ENCODE measurements at places on chromosomes 3 and 15. TPM values are rescaled to one million over a fixed set of nuclear protein-coding genes. Genes with fewer than 3 reads are reported as not detected.

The GP5 gene
- total RNA-seq = under 0.01 TPM

The GOLGA6L7 gene
- not detected for total RNA-seq

The SCN5A gene
- total RNA-seq = 0.35 TPM

The SPINT1 gene
- total RNA-seq = 0.58 TPM

The ZNF660 gene
- total RNA-seq = 1.3 TPM

The BMF gene
- 10.6 TPM for total RNA-seq

The CAMKV gene
- not detected for total RNA-seq

The AEN gene
- total RNA-seq = 17.9 TPM

The SV2B gene
- total RNA-seq = not detected

The IRAK2 gene
- total RNA-seq = 1.5 TPM

The CHST2 gene
- total RNA-seq = 62.1 TPM

The DUOXA2 gene
- not detected for total RNA-seq

The CCDC13 gene
- 1.3 TPM for total RNA-seq

The EBLN2 gene
- 1.3 TPM for total RNA-seq

The GOLIM4 gene
- 31.9 TPM for total RNA-seq

The ENTPD3 gene
- total RNA-seq = not detected

The FSIP1 gene
- not detected for total RNA-seq

Data from pericardium fibroblast (primary cell).